ENCODE measurements at places on chromosomes 7 and 10.

- no peak for DNase-seq
Observed at GRCh38 chr10:44960482-44961229, 1.1 kb downstream of the RASSF4 start.

DNA sequence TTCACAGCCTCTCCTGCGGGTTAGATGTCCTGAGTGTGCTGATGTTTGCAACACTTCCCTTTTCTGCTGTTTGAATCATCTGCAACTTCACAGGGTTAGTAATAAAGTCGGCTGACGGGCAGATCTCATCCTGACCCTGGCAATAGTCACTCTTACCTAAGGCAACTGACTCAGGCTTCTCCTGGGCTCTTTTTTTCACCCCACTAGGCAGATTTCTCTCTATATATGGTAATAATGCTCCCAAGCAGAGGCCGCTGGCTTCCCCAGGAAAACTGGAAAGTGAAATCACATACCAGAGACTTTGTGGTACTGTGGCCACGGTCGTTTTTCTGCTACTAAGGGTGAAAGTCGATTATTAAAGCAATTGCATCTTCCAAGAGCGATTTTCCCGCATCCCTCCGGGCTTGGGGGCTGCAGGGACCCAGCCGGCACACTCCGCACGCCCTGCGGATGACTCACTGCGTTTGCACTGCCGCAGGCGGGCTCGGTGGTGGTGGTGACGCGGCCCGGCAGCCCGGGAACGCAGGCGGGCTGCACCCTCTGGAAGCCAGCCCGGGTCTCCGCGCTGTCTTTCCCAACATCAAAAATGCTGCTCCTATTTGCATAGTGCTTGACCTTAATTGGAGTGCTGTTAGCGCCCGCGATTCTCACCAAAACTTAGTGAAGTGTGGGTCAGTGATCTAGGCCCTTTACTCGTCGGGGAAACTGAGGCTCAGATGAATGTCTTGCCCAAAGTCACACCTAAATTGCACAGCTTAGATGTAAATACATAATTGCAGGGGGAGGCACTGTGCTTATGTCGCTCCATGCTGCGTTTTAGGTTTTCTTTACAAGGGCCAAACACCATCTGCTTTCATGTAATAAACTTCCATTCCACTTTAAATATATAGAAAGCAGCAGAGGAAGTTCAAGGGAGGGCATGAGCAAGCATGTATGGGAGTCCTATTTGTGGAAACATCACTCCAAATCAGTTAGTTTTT is 47.6 kb upstream of the ITGB1 start:
- no peak for DNase-seq

DNA sequence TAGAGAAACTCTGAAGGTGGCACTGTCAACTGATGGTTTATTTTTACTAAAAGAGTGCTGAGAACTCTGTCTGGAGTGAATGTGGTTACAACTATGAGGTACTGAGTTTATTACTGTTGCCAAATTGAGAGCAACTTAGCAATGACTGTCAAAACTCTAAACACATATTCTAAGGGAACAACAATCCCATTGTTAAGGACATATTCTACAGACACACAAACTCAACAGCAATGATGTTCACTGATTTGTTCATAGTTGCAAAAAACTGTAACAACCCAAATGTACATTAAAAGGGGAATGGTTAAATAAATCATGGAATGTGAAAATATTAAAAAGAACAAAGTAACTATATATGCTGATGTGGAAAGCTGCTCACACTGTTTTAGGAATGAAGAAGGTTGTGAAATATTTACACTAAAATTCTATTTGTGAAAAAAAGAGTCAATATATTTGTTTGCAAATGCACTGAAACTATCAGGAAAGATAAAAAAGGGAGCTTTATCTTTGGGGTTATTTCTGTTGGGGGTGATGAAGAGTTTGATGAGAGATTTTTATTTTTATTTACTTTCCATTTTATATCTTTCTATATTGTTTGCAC is 12.9 kb downstream of the PON2 start:
- DNase-seq: no peak

GRCh38 chr10:117477961-117478670 is 64.4 kb upstream of the EMX2 start:
- DNase-seq: no peak

GRCh38 chr7:116511552-116512519 is 12.3 kb downstream of the CAV2 start:
- DNase-seq: no peak

- DNase-seq: no peak
Observed at GRCh38 chr10:74814797-74815196, 11.6 kb upstream of the KAT6B start.

DNA sequence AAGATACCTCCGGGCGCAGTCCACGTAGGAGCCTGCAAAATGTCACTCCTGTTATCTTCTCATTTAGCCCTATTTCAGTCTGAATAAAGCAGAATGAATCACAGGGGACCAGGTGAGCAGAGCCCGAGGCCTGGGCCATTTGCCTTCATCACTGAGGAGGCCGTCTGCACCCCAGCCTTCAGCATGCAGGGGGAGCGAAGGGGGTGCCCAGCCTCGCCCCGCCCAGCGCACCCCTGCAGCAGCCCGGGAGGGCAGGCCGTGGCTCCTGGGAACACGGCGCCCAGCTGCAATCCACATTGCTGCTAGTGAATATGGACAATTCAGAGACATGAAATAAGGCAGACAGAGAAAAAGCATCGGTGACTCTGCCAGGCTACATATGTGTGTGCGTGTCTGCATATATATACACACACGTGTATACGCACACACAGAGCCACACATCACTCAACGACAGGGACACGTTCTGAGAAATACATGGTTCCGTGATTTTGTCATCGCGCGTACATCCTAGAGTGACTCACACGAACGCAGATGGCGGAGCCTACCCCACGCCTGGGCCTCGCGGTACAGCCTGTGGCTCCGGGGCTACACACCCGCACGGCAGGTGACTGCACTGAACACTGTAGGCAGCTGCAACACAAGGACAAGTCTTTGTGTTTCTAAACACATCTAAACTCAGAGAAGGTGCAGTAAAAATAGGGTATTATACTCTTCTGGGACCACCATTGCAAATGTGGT is 15.2 kb upstream of the ELFN1 start:
- DNase-seq: no peak

- DNase-seq: no peak
Observed at GRCh38 chr7:20280475-20281351, 50.0 kb upstream of the ITGB8 start.
